ENCODE measurements at places on chromosomes 11 and 22.

GRCh38 chr11:102589047-102589459 lies 36.1 kb downstream of the MMP20 start:
- DNase-seq = no peak

DNA sequence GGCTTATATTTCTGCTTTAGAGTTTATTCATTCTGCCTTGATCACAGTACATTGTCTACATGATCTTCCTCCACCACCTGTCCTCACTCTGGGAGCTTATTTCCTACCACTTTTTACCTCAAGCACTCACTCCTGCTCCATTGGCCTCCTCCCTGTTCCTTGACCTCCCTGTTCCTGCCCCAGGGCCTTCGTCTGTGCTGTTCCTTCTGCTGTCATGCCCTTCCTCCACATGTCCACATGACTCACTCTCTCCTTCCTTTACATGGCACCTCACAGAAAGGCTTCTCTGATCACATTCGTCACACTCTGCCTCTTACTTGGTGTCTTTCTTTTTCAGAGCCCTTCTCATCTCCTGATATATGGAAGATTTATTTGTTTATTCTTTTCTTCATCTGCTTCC lies 103.0 kb downstream of the FBXO7 start:
- DNase-seq = no peak

DNA sequence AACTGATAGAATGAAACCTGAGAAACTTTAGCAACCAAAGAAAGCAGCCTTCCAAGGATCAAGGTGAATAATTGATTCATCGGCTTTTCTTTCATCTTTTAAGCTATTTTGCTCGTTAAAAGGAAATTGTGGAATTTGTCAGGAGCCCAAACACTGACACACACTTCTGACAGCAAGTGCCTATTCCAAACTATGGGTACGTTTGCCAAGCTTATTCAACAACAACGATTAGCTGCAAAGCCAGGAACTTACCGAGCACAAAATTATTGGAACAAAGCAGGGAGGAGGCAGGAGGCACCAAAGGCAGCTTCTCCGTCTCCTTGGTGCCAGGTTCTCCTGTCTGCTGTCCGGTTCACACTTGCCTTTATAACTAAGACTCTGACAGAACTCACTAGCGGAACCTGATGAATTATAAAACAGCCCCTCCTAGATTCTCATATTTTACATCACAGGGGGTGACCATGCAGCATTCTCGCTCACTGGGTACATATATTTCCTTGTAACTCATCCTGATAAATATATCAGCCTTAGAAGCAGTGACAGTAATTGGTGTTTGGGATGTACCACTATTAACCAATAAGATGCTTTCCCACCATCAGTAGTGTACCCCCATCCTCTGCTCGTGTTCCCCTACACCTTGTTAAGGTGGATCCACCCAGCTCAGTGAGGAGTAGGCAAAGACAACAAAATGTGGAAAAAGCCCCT lies 395.9 kb upstream of the CCDC90B start:
- no peak for DNase-seq

DNA sequence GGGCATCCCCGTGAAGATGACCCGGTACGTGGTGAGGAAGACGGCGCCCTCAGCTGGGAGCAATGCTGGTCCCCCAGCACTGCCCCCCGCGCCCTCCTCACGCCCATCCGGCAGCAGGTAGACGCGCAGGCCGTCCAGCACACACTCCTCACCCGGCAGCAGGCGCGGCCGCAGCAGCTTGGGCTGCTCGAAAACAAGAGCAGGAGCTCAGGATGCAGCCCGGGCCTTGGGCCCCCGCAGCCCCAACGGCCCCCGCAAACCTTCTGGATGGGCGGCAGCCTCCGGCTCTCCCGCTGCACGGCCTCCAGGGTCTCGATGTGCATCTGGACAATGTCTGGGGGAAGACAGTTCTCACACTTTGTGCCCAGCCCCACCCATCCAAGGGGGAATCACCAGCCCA lies 13.3 kb downstream of the SBF1 start:
- no peak for DNase-seq

DNA sequence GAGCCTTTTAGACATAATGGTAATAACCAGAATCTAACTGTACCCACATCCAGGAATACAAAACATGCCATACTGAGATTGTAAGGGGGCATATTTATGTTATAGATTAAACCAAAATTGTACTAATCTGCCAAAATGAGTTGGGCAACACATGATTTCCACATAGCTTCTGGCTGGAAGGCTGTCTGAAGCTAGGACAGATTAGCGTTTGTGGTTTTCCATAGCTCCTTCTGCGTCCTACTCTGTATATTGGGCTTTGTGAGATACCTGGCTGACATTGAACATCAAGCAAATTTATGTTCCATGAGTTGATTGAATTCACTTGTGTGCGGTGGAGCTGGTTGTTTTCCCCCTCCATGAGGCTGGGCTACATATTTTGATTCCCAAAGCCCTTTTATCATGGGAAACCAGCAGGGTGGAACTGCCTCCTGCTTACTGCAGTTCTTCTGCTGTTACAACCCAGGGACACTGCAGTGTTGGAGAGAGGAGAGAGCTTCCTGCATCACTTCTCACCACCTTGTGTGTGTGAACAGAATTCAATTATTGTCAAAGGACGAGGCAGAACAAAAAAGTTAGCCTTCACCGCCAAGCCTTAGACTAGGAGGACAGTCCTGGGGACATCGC lies 114.9 kb downstream of the C11orf91 start:
- DNase-seq = no peak

- DNase-seq = peak; percentile 92
Measured at GRCh38 chr11:123407130-123407995, 22.7 kb upstream of the GRAMD1B start.

DNA sequence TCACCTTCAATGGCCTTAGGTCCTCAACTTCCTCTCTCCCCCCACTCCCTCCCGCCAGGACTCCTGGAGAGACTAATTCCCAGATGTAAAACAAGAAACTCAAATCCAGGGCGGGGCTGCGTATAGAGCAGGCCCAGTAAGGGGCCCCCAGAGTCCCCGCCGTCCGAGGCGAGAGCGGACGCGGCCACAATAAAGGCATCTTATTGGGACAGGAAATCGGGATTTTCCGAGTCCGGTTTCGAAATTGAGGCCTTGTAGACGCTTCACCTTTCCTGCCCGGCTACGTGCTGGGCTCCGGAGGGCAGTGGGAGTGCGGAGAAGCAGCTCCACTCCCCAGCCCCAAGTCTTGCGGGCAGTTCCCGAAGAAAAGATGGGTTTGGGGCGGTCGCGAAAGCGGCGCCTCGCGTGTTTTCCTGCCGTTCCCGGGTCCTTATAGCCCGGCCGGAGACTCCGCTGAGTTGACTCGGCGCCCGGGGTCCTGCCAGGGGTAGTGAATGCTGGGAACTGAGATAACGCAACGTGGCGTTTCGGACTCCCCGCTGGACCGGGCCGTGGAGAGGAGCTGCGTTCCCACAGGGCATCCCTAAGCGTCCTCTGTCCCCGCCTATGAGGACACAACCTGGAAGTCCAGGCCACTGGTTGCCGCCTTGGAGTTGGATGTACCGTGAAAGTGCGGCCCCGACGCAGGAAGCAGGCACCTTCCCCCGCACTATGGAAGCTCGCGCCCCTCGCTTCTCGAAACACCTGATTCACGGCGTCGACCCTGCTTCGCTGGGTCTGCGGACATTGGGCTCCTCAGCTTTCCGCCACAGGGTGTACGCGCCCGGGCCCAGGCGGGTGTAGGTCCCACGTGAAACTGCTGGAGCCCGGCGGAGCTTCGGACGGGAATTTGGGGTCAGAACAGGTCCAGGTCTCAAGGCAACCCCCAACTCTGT lies 4.8 kb upstream of the CHRM1 start:
- DNase-seq = peak; percentile 56

DNA sequence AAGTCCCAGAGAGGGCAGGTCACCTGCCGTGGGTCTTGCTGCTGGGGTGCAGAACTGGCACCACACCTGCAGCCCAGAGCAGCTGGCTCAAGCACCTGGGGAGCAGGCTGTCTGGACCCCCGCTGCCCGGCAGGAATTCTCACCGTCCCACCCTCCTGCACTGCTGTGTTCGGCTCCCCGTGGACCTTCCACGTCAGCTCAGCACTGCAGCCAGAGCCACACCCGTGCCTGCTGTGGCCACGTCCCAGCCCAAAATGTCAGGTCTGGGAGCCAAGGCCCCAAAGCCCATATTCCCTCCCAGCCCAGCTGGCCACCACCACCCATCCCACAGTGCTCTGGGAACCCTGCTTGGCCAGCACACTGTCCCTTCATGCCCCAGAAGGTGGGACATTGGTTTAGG lies 28.0 kb upstream of the MYRF start:
- no peak for DNase-seq

All from mesendoderm (in vitro differentiated cells).